ENCODE measurements at places on chromosomes 4 and X.
A peak's percentile ranks its signal among the peaks of the same experiment; 100 is the strongest.

GRCh38 chrX:12042615-12043014 is 95.7 kb upstream of the FRMPD4 start:
- no peak for DNase-seq

- DNase-seq, result no peak
Measured at GRCh38 chrX:119618439-119618838, 12.2 kb upstream of the NKRF start.

- DNase-seq, result no peak
Measured at GRCh38 chr4:142596595-142596994, 249.5 kb downstream of the INPP4B start.

DNA sequence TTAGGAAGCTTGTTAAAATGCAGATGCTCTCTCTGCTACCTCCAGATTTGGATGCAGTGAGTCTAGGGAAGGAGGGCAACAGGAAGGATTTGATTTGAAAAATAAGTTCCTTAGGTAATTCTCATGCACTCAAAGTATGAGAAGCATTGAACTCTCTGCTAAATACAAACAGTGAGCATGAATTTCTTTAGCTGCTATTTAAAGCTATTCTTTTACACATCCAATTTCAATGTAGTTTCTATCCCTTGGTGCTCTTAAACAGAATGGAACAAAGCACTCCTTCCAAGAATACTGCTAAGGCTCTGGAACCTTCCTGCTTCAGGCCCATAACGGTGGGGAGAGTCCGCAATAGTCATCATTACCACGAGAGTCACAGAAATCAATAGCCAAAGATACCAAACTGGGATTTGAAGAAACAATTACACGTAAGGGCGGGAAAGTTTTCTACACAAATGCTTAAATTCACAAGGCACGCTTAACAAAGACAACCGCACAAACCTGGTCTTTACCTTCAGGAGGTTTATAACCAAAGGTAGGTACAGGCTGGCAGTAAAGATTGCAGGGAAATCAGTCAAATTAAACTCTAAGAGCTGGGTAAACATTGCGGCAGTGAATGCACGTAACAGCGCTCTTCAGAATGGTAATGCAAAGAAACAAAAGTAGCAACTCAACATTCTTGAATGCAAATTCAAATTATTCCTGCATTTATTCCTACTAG is 123.2 kb upstream of the NAP1L5 start:
- no peak for DNase-seq

DNA sequence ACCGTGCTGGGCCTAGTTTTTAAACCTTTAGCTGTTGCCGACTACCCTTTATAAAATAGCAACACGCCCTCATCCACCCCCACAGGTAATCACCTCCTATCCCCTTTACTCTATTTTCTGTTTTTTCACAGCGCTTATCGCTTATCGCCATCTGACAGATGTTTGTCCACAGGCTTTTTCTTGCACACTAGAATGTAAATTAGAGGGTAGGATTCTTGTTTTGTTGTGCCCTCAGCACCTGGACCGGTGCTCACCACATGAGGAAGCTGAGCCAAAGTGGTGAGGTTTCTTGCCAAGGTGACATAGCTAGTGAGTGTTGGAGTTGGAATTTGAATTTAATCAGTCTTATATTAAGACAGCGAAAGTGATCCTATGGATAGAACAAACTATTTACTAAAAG is 2.9 kb upstream of the RBBP7 start:
- DNase-seq, result no peak

GRCh38 chr4:95363966-95364365 is 184.8 kb downstream of the UNC5C start:
- DNase-seq, result no peak

DNA sequence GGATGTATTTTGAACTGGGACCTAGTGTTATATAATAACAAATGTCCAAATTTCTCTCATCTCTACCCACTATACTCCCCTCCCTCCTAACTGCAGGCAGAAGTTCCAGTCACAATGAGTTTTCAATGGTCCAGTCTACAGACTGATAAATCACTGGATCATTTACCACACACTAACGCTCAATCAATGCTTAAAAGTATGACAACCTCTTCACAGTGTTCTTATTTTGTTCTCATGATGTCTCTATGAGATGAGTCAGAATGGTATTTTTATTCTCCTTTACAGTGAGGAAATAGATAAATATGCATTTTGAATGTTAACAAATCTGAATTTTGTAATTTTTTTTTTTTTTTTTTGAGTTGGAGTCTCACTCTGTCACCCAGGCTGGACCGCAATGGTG is 83.7 kb upstream of the ETNPPL start:
- DNase-seq, result no peak

GRCh38 chrX:136635235-136635634 is 12.7 kb upstream of the CD40LG start:
- peak; percentile 86 for DNase-seq

DNA sequence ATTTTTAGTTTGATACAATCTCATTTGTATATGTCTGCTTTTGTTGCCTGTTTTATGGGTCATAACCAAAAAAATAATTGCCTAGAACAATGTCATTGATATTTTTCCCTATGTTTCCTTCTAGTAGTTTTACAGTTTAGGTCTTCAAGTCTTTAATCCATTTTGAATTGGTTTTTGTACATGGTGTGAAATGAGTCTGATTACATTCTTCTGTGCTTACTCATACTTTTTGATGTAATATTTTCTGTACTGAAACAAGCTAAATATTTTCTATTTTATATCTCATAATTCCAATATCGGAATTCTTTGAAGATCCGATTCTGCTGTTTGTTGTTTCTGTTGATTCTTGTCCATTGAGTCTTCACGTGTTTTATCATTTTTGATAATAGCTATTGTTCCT is 10.6 kb downstream of the TMEM156 start:
- DNase-seq, result no peak

DNA sequence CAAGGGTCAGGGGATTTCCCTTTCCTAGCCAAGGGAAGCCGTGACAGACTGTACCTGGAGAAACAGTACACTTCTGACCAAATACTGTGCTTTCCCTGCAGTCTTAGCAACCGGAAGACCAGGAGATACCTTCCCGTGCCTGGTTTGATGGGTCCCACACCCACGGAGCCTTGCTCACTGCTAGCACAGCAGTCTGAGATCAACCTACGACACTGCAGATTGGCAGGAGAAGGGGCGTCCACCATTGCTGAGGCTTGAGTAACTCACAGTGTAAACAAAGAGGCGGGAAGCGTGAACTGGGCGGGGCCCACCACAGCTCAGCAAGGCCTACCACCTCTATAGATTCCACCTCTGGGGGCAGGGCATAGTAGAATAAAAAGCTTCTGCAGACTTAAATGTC is 48.7 kb upstream of the SRD5A3 start:
- no peak for DNase-seq

DNA sequence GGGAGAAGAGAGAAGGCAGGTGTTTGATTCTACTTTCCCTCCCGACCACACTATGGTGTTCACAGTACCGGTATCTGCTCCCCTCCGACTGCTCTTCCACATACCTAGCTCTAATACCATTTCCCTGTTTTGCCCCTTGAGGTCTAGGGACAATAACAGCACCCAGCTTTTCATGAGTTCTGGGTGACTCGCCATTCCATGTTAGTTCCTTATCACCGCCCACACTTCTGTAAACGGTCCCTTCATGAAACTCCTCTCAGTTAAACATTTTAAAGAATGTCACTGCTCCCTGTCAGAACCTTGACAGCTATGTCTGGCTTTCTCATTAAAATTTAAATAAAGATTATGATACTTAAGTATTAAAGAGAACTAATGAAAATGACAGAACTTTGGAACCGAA is 136.7 kb downstream of the ADAMTS3 start:
- no peak for DNase-seq

DNA sequence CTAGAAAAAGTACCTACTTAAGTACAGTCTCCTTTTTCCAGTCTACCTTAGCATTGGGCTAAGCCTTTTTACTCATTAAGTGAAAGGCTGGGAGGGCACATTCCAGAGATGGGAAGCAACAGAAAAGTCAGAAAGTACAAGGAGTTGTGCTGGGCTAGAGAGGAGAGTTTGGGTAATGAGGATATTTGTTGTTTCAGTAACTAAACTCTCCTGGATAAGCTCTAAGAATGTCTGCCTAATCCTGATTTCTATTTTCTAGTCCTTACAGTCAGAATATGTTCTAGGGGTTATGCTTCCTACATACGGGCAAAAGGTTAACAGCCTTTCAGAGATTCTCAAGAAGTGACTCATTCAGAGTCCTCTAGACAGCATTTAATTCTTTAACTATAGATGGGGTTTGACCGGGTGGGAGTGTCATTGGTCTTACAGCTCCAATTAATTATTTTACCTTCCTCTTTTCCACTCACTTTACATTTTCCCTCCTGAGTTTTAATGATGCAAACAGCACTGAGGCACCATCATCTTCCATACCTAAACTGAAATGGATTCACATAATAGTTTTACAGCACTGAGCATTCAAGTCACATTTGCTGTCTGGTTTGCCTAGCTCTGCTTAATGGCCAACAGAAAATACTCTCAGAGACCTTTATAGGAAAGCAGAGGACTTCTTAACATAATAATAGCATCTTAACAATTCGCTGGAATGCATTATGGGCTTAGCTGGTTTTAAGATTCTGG is 42.9 kb downstream of the USP26 start:
- DNase-seq, result no peak

DNA sequence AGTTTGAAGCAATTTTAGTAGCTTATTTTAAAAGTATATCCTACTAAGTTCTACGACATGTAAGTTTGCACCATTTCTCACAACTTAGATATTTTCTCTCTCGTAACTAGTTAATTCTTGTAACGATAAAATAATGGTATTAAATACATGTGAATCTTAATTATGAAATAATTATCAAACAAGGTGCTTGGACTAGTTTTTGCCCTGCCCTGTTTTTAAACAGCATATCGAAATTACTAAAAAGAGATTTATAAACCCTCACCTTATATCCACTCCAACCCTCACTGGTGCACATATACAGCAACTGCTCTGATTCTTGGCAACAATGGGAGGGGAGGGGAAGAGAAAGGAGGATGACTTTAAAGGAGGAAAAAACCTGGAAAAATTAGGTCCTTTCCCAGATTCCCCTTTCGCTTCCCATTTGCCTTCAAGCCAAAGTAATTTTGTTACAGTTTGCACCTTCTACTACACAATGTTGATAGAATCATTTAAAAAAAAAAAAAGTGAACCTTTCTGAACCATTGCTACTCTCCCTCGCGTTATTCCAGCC is 820 bp upstream of the MAB21L2 start:
- no peak for DNase-seq

DNA sequence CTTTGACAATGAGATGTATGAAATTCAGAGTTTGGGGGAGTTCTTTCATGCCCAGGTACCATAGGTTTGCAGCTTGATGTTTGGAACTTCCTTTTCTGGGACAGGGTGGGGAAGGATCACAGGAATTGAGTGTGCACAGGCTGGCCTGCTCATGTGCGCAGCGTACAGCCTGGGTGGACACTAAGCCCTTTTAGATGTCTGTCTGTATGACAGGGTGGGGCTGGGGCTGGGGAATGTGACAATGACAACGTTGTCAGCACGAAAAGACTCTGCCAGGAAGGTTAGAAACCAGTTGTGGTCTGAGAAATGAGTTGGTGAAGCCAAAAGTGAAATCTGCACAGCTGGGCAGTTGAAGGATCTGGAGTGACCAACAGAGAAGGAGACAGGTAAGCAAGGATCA is 47.4 kb downstream of the WWC2 start:
- DNase-seq, result no peak

GRCh38 chr4:126708716-126709115 is 924.0 kb upstream of the INTU start:
- DNase-seq, result no peak

DNA sequence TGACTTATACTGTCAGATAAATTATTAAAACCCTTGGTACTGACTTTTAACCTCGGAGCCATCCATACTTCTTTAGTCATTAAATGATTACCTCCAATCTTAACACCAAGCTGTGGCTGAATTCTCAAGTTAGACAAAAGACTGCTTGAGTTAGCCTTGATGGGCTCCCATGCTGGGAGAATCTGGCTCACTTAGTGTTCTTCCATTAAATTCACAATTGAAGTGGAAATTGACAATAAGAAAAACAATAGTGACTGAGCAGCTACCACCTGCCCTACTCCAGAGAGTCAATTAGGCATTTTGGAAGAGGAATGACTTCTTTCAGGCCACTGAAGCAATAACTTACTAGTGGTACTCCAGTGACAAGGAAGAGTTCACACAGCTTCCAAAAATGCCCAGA is 503.0 kb upstream of the CPXCR1 start:
- DNase-seq, result no peak

DNA sequence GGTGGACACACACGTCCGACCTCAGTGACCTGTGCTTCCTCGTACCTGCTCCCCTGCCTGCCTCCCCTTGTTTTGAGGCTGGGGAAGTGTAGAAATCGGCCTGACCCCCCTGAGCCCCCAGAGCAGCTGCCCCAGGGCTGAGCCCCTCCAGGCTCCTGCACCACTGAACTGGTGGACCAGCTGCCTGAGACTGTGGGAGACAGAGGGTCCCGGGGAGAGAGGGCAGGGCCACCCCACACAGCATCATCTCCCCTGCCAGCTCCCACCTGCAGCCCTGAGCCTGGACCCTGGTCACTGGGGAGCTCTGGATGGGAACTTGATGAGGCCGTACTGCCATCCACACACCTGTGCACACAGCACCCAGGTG is 15.0 kb upstream of the NAT8L start:
- no peak for DNase-seq

DNA sequence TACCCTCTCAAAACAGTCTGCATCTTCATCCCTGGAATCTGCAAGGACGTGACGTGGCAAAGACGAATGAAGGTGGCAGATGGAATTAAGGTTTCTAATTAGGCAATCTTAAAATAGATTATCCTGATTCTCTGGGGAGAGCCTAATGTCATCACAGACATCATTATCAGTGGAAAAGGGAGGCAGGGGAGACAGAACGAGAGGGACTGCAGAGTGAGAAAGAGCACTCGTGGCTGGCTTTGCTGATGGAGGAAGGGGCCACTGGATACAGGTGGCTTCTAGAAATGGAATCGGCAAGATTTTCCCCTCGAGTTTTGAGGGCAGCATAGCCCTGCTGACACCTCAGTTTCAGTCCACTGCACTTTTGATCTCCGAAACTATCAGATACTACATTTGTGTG is 110.6 kb downstream of the ASMT start:
- DNase-seq, result no peak

- no peak for DNase-seq
Measured at GRCh38 chrX:90883479-90883878, 551.2 kb upstream of the PABPC5 start.
